Naive thymus-derived CD4-positive, alpha-beta T cell (primary cell): ENCODE measurements at places on chromosomes 13 and 19.

DNA sequence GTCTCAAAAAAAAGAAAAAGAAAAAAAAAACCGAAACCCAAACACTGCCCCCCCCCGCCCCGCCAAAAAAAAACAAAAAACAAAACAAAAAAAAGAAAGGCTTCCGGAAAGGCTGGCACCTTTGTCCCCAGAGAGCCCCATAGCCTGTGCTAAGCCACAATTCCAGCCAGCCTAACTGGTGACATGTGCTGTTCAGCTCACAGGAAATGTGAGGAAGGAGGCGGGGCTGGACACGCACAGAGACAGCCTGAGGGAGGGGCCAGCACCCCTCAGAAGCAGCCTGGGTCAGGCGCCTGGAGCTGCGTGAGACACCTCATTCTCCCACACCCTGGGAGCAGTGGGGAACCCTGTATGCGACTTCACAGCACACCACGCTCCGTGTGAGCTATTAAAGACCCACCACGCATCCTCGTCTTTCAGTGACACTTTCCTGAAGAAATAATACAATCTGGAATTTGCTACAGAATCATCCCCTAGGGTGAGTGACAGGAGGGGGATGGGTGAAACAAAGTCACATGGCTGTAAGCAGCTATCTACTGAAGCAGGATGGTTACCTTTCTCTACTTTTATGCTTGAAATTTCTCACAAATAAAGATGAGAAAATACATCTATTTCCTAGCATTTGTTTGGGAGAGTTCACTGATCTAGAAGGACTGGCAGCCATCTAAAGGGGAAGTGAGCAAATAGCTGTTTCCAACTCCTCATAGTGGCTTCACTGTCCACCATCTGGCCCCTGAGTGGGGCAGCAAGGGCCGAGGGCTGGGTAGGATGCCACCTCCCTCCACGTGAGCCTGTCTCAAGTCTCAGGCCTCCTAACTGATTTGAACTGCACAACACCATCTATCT lies 12.3 kb upstream of the SLC35E1 start:
- peak; percentile 87 for DNase-seq

DNA sequence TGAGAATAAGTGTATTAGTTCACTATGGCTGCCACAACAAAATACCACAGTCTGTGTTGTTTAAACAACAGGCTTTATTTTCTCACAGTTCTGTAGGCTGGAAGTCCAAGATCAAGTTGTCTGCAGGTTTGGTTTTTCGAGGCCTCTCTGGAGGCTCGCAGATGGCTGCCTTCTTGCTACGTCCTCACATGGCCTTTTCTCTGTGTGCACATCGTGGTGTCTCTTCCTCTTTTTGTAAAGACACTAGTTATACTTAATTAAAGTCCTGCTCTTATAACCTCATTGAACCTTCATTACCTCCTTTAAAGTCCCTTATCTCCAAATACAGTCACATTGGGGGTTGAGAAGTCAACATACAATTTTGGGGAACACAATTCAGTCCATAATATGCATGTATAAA lies 10.6 kb downstream of the CSNK1A1L start:
- no peak for DNase-seq

DNA sequence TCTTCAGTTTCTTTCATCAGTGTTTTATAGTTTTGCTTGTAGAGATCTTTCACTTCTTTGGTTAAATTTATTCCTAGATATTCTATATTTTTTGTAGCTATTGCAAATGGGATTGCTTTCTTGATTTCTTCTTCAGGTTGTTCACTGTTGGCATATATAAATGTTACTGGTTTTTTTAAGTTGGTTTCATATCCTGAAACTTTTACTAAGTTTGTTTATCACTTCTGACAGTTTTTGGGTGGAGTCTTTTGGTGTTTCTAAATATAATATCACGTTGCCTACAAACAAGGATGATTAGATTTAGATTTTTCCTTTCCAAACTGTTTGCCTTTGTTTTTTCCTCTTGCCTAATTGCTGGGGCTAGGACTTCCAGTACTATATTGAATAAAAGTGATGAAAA lies 109.7 kb downstream of the PAN3 start:
- DNase-seq, result no peak

- no peak for DNase-seq
Measured at GRCh38 chr19:41995959-41996797, 2.1 kb upstream of the ATP1A3 start.
